ENCODE measurements at places on chromosomes 7 and 10.

DNA sequence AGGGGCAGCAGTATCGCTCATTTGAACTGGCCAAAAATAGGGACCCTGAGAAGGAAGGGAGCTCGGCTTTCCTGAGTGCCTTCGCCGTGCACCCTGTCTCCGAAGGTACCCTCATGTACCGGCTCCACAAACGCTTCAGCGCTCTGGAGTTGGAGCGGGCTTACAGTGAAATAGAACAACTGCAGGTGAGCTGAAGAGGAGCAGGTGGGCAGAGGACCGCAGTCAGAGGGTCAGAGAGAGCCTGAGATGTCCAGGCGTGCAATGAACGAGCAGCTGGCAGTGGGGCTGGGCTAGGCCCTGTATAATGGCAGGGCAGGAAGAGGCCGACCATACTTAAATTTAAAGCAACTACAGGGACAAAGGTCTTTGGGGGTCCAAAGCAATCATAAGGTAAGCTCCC is 4.1 kb downstream of the CHPF2 start:
- no peak for DNase-seq

DNA sequence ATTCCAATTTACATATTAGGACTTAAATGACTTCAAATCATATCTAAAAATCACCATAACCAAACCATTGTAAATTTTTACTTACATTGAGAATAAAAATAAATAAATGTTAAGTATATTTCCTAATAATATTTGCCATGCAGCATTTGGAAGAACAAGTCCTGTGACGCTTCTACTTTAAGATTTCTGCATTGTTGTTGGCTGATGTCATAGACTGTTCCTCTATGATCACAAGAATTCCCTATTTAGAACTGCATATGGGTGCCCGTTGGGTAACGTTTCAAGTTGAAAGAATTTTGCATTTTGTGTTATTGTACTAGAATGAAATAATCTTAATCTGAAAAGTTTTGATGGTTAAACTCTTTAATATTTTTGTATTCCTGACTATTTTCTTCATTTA is 5.1 kb upstream of the ITGB1 start:
- peak; percentile 63 for DNase-seq

- no peak for DNase-seq
These were observed 143.8 kb upstream of the GPR22 start for GRCh38 chr7:107326061-107326460.

DNA sequence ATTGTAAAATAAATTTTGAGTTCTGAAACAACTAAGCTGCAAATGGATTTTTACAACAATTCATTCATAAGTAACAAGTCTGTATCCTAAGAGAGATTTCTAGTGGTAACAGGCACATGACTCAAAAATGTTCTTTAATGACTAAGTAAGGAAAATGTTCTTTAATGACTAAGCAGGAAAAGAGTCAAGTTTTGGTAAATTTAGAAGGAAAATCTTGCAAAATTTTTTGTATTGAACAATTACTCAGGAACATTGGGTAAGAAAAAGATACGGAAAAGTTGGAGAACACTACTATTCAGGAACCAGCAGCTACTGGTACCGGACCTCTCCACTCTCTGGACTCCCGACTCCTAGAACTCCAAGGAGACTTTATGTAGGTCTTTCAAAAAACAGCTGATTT is 33.5 kb downstream of the HYCC1 start:
- DNase-seq, result peak; percentile 42

GRCh38 chr7:107353701-107354100 is 116.2 kb upstream of the GPR22 start:
- peak; percentile 13 for DNase-seq

DNA sequence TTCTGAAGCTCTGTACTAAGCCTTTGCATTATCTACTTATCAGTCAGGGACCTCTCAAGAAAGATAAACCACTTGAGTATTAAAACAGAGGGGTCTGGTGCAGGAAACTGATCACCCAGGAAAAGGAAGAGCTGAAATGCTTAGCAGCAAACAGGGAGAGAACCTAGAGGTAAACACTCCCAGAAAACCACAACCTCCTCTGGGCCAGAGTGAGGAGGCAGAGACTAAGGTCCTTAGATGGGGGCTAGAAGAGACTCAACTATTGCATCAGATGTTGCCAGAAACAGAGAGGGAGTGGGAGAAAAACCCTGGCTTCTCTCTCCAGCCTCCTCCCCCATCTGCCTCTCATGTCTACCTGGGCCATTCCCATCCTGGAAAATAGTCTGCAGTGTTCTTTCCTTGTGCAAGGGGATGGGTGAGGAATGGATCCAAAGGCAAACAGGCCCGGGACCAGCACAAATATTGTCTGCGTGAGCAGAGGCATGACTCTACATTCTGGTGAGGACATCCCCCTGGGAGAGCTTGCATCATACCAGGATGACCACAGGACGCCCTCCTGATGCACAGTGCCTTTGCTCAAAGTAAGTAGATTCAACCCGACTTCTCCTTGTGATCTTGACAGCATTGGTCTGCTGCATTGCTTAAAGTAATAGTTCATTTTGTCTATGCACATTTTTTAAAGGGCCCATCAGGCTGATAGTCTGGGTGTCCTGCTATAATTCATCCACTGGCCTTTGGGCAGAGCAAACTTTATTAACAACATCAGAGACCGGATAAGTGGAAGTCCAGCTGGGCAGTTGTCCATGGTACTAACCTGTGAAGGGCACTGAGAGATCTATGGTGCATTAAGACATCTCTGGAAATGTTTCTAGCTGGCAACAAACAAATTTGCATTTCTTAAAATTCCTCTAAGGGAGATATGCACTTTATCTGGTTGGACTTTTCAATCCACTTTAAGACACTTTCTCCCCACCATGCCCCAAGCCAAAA is 22.4 kb upstream of the ODAD2 start:
- no peak for DNase-seq

GRCh38 chr10:103069453-103070331 is 123.4 kb downstream of the NT5C2 start:
- no peak for DNase-seq

GRCh38 chr7:145875267-145875666 is 241.3 kb upstream of the CNTNAP2 start:
- no peak for DNase-seq

DNA sequence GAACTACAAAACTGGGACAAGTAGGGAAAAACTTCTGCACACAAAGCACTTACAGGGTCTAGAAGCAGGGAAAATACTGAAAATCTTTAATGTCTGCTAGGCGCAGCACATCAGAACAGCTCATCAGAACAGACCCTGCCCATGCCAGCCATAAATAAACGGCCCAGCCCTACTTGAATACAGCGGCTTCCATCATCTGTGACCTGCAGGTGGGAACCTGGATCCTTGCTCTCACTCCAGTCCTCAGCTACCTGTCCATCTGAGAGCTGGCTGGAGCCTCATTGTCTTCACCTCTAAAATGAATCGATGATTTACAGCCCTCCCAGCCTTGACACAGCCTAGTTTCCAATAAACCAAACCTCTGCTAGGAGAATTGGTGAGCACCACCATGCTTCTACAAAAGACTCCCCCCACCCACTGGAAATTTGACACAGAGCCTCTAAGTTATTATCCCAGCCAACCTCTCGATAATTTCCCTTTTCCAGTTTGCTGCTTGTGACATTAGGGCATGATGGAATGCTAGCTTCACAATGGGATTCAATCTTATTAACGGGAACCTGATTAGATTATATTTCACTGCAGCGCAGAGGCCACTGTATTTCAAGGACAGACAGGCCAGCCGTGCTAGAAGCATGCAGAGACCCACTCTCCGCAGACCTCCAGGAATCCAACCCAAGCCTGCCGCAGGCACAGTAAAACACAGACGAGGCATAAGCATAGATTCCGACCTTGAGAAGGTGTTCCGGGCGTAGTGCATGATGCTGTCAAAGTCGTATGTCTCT is 61.6 kb upstream of the OPALIN start:
- no peak for DNase-seq

GRCh38 chr10:51010977-51011376 is 63.3 kb upstream of the PRKG1 start:
- DNase-seq, result no peak

- DNase-seq, result no peak
These were observed 182.9 kb upstream of the SHH start for GRCh38 chr7:155995183-155995612.

GRCh38 chr10:11909618-11910017 is 86.5 kb downstream of the PROSER2 start:
- DNase-seq, result no peak

DNA sequence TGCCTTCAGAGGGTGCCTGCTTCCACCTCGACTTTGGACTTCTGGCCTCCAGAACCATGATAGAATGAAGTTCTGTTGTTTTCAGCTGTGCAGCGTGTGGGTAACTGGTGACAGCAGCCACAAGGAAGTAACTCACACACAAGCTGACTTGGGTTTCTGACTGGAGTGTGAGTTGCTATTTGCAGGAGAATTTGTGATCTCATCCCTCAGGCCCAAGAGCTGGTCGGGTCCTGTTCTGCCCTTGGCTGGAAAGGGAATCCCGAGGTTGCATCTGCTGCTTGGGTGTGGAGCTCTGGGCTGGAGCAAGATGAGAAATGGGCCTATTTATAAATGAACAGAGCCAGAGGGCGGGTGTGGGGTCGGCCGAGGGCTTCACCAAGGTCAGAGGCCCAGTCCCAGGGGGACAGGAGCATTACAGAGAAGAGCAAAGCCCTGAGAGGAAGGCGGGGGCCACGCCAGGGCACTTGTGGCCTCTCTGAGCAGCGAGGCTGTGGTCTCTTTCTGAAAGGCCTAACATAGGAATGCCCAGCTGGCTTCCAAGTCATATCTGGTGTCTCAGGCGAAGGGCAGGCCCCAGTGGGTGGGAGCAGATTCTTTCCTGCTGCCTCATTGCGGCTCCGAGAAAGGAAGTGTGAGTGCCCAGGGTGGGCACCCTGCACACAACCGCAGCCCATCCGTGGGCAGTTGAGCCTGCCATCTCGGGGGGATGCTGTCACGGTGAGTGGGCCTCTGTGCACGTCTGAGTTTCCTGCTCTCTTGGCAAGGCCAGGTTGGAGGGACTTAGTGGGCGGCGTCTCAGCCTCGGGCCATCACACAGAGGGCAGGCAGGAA is 26.5 kb upstream of the C10orf71 start:
- no peak for DNase-seq

GRCh38 chr7:125256446-125256845 is 326.8 kb upstream of the POT1 start:
- DNase-seq, result no peak

DNA sequence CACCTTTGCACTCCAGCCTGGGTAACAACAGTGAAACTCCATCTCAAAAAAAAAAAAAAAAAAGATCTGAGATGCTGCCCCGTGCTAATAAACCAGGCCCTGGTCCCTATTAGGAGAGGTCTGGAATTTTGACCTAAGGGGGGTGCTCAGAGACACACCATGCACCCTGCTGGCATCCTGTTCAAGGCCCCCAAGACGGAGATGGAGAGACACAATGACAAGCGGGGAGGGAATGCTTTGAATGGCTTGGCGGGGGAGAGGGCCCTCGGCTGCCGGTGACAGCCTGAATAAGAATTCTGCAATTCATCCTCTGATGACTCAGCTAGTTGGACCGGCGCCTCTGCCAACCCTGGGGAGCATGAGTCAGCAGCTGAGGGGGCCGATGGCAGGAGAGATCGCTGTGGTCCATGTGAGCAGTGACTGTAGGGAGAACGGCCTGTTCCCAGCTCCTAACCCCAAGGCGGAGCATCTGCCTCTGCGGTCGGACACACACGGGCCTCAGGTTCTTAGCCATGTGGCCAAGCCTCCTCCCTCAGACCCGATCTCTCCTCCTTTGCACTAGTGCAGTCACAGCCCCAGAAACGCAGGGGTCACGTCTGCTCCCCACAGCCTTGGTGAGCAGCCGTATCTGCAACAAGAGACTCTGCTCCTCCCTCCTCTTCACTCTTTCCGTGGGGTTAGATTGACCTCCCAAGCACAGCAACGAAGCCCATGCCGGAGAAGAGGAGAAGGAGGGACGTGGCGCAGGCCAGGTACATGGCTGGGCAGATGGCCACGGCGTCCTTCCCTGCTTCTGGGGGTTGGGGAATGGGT is 14.9 kb downstream of the TRIM56 start:
- peak; percentile 98 for DNase-seq

GRCh38 chr10:52570490-52570889 is 202.1 kb downstream of the MBL2 start:
- no peak for DNase-seq

- no peak for DNase-seq
These were observed 52.4 kb downstream of the SORBS1 start for GRCh38 chr10:95508730-95509129.

GRCh38 chr10:126843299-126843934 is 61.8 kb upstream of the DOCK1 start:
- DNase-seq, result no peak

DNA sequence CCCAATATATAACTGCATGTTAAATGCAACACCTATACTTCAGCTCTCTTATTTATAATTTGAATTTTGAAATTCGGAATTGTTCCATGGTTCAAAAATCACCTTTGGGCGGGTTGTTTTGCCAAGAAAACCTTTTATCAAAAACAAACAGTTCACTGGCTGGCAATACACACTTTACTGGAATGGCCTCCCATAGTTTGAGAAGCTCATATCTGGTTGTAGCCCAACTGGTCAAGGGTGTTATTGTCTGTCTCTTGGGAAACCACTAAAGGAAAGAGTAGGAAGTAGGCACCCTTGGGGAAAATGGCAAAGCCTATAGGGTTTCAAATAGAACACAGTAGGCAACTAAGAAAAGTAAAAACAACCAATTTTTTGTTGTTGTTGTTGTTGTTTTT is 117.9 kb downstream of the HIPK2 start:
- DNase-seq, result no peak

GRCh38 chr7:155368894-155369600 is 71.4 kb downstream of the INSIG1 start:
- DNase-seq, result no peak

GRCh38 chr7:153065051-153065450 is 305.5 kb downstream of the ACTR3B start:
- DNase-seq, result no peak

DNA sequence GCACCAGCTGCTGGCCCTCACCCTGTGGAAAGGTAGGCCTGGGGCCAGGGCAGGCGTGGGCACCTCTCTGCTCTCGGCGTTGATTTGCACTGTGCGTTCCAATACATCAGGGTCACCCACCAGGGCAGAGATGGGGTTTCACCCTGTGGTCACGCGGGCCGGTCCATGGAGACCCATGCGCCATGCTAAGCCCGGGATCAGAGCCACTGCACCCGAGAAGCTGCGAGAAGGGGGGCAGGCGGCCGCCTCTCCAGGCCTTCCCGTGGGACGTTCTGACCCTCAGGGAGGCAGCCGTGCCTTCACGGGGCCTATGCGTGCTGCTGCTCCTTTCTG is 11.1 kb downstream of the GET4 start:
- DNase-seq, result no peak

GRCh38 chr10:33396938-33397337 is 62.5 kb upstream of the NRP1 start:
- DNase-seq, result no peak

GRCh38 chr10:77188521-77188920 is 449.1 kb downstream of the KCNMA1 start:
- no peak for DNase-seq

GRCh38 chr7:87474533-87475358 is 734 bp downstream of the ABCB4 start:
- peak; percentile 27 for DNase-seq

DNA sequence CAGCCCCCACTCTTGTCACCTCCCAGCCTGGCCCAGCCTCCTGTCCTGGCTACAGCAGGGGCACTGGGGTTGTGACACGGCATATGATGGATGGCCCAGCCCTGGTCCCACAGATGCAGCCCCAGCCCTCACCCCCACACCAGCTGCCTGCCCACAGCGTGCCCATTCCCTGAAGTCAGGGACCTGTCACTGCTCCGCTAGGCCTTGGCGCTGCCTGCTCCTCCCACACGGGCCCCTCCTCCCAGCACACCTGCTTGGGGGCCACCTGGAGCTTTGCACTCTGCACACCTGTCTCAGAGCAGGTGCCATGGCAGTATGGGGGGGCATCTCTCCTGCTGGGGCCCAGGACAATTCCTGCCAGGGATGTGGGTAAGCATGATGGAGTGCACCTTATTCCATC is 3.5 kb downstream of the GCK start:
- DNase-seq, result no peak
